Keratinocyte (primary cell): ENCODE measurements at places on chromosomes 6 and 20.
A peak's percentile ranks its signal among the peaks of the same experiment; 100 is the strongest.

GRCh38 chr20:37207171-37207570, 27.8 kb upstream of the MROH8 start:
- DNase-seq: no peak

GRCh38 chr6:139161817-139162284, 27.0 kb downstream of the HECA start:
- DNase-seq: no peak

DNA sequence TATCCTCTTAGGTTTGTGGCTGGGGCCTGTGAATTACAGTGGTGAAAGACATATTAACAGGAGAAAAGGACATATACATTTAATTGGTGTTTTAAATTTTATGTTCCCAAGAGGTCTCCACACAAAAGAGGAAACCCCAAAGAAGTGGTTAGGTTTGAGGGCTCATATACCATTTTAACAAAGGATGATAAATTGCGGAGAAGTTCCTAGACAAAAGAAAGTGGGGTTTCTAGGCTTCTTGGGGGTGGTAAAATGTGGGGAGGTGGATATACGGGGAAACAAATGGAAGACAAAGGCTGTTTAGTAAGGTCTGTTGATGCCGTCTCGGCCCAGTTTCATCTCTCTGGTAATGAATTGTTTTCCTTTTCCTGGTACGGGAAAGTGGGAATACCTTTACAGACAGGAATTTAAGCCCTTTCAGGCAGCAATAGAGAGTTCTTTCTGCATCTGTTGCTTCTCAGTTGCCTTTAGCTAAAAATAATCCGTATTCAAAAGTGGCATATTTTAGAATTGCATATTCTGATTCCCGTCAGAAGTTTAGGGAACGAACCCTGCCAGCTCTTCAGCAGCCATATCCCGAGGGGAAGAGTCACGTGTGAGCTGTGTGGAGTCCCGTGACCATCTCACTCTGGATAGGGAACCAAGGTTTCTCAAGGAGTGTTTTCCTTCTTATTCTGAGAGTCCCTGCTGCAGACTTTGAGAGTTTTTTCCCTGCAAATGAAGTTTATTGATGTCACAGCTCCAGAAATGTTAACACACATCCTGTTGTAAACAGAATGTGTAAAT, 104.4 kb downstream of the RPP40 start:
- DNase-seq: no peak

DNA sequence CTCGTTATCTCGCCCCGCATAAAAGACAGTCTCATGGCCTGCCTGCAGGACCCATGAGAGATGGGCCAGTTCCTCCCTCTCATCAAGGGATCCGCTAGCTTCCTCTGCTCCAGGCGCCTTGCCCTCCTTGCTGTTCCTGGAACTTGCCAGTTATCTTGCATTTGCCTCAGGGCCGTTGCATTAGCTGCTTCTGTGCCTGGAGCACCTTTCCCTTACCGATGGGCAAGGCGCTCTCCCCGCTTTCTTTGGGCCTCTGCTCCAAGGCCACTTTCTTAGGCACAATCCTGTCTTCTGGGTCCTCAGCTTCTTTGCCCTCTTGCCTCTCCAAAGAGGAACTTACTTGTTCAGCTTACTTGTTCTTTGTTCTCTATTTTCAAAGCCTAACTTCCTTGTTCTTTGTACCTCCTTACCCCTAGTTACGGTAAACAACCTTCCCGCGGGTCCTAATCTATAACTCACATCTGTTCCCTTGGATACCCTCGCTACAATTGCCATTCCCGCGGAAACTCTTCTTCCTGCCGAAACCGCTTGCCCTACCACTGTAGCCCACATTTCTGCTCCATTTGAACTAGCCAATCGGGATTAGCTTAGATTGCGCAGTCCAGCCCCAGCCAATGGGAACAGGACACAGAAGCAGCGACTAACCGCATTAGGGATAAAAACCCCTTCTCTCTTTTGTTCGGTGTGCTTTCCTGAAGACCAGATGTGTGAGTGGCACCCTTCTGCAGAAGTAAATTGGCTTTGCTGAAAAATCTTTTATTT, 887 bp upstream of the NSFL1C start:
- DNase-seq: no peak

DNA sequence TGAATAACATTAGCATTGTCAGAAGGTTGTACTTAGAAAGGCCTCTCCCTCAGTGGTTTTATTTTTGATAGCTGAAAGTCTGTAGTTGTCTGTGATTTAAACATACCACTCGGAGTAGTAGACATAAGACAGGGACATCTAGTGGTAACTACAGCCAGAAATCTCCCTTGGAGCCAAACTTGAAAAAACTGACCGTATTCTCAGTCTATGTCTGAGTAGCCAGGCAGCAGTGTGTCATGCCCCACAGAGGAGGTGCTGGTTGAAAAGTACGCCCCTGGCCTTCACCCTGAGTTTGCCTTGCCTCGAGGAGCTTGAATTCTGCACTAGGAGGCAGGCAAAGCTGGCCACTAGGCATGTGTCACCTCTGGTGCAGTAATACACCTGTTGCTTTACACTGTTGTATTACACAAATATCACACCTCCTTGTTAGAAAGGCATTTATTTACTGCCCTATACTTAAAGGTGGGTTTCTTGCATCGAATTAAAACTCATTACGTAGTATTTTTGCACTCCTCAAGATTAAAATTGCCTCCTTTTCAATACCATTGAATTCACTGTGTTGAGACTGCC, 20.8 kb downstream of the ZBTB2 start:
- DNase-seq: no peak

GRCh38 chr20:58131551-58132142, 96.8 kb downstream of the ANKRD60 start:
- DNase-seq: peak; percentile 64

- DNase-seq: no peak
Measured at GRCh38 chr20:53677447-53678314, 84.0 kb upstream of the ZNF217 start.

DNA sequence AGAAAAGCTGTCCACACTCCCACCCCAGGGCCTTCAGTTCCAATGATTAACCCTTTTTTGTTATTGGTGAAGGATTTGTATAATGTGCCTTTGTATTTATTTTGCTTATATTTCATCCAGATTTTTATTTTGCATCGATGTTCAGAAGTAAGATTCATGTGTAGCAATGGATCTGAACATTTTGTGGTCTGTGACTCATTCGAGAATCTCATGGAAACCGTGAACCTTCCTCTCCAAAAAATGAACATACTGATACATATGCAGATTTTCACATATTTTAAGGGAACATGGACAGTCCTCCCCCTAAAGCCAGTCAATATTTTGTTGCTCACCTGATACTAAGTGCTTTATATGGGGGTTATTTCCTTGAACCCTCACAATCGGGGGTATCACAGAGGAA, 421.8 kb upstream of the SOX4 start:
- no peak for DNase-seq

- DNase-seq: no peak
Measured at GRCh38 chr6:135075018-135075417, 20.4 kb upstream of the HBS1L start.

DNA sequence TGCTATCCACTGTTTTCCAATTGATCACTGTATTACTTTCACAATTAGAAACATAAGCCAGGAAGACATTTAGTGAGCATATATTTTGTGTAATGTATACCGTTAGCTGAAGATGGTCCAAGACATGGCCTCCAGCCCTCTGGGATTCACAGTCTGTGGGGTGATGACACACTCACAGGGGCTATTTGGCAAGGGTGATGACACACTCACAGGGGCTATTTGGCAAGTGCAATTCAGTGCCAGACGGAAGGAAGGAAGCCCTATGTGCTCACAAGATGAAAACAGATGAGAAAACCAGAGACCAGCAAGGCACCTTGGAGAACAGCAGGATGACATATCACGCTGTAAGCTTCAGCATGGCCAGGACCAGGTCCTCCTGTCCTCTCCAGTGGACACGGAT, 183.7 kb downstream of the MBOAT1 start:
- no peak for DNase-seq

DNA sequence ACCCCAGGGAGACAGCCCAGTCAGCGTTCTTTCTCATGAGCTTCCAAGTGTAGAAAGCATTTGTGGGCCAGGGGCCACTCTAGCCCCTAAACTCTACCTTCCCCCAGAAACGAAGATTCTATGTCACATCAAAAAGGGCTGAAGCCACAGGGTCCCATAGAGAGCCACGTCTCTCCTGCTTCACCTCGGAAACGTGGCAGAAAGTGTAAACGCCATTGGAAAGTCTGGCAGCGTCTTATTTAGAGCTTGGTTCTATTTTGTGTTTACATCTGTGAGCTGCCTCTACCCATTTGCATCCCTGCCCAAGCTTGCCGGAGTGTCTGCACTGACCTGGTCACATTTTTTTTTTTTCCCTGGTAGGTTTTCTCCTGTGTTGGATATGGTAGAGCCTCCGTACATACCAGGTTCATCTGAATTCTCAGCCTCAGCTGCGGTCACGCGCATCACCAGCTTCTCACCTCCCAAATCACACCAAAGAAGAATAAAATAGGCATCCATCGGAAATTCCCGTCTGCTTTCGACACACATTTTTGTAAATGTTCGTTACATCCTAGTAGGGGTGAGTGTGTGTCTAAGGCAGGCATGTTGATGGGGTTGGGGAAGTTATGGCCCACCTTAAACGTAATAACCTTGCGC, 62.6 kb downstream of the NPEPL1 start:
- no peak for DNase-seq

DNA sequence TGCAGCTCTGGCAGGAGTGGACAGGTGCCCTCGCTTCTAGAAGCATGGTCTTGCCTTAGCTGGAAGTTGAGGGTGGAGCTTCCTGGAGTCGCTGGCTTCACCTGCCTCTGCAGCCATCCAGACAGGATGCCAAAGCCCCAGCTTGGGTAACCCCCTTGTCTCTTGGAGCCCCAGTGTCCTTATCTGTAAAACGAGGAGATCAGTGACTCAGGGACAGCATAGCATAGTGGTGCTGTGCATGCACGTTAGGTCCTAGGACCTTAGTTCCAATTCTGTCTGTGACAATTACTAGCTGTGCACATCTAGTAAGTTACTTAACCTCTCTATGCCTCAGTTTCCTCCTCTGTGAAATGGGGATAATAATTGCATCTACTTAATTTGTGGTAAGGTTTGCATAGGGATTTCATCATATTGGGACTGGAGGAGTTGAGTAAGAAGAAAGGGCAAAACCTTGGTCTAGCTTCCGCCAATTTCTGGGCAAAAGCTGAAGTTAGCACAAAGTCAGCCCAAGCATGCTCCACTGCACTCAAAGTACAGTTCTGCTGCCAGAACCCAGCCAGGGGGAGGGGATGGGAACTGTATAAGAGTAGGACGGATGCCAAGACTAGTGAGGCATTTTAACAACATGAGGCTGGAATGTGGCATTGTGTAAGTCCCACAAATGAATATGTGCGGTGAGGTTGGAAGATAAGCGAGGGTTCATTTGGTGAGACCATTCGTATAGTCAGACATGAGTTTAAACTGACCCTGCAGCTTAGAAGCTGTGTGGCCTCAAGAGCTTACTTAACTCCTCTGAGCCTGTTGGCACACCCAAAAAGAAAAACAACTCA, 24.5 kb downstream of the TOX2 start:
- DNase-seq: peak; percentile 87

- no peak for DNase-seq
Measured at GRCh38 chr6:31844507-31844906, 17.0 kb downstream of the HSPA1B start.

- DNase-seq: peak; percentile 57
Measured at GRCh38 chr6:137763886-137764285, 103.2 kb upstream of the TNFAIP3 start.

GRCh38 chr20:21490105-21490504, 23.8 kb downstream of the NKX2-2 start:
- no peak for DNase-seq

DNA sequence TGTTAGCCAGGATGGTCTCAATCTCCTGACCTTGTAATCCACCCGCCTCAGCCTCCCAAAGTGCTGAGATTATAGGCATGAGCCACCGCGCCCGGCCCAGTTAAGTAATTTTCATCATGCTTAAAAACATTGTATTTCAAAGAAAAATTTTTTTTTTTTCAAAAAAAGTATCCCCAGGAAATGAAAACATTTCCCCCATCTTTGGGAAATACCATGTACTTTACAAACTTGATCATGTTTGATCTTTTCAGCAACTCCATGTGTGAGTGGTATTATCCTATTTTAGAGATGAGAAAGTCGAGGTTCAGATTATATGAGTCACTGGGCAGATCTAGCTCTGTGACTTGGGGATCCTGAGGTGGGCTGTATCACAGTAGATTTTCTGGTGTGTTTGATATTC, 11.8 kb downstream of the CHMP4B start:
- DNase-seq: no peak

GRCh38 chr20:58577871-58578598, 62.8 kb upstream of the APCDD1L start:
- no peak for DNase-seq
